ENCODE measurements at places on chromosomes 5 and 9.

DNA sequence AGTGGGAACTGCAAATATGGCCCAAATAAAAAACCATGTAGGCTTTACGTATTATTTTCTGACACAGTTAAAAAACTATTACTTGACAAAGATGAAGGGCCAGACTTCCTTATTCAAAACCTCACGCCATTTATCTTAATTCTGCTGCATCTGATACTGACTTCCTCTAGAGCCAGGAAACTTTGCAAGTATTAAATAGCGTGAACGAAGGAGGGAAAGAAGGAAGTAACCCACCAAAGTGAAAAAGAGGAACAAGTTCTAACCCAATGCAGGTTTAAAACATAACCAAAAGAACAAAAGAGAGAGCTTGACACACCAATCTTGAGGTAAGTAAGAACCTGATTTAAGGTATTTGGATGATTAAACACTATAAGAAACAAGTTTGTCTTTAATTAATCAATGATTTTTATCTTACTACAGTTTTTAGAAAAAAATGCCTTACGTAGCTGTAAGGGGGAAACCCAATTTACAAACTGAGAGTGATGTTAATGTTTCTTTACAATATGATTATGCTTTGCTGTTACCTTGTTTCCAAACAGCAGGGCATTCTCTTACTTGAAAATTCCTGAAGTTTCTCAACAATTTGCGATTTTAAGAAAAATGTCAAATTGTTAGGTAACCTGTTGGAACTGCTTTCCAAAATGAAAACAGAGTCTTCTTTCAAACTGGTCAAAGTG lies at the start of gene GAPT:
Gene GAPT, plus strand, starts transcription at position 220 of the 677 bp plus-strand sequence. CDS start 3,102 bp downstream, outside the sequence.
- DNase-seq = no peak

DNA sequence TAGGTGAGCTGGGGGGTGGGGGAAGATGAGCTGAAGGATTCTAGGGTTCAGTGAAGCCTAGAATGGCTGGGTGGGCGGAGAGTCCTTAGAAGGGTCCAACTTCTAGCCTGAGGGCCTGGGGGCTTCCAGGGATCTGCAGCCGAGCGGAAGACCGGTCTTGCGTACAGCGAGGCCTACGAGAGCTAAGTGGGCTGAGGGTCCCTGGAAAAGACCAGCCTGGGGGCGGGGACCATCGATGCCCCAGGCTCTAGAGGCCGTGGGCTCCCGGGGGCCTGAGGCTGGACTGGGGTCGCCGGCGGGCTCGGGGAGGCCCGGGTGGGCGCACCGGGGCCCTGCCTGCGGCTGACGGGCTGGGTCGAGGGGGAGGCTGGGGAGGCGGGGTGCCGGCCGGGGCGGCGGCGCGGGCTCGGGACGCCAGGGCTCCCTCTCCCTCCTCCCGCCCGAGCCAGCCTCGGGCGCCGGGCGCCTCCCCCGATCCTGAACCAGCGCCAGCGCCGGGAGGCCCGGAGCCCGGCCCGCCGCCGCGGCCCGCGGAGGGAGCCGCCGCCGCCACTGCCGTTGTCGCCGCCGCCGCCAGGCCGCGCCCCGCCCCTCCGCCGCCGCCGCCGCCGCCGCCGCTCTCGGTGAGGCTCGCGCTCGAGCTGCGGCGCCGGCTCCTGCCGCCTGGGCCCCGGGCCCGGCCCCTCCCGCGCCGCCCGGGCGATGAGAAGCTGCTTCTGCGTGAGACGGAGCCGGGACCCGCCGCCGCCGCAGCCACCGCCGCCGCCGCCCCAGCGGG lies at the start of gene MVB12B:
Gene MVB12B, plus strand, starts transcription at position 602 of the 778 bp plus-strand sequence. Its CDS starts 101 bp downstream, at position 703.
- DNase-seq = peak; percentile 39

DNA sequence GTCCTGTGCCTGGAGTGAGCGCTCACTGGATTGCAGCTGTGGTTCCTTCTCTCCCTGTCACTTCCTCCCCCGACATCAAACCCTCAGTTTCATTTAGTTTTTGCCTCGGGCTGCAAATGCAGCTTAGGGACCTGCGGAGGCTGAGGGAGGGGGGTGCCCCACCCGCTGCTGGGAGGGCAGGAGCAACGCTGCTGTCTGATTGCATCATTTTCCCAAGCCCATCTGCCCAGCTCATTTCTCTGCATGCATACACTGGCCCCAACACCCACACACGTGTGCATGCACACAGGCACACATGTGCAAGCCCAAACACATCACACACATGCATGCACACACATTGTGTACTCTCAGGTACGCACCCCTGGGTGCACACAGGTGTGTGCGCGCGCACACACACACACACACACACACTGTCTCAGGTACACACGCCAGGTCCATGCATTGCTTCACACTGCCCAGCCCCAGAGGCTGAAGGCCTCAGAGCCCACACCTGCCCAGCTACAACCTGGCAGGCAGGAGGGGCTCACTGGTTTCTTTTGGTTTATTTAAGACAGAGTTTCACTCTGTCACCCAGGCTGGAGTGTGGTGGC lies 3.4 kb downstream of the ASS1 start:
- no peak for DNase-seq

GRCh38 chr5:71695595-71695994 lies 23.5 kb upstream of the CARTPT start:
- no peak for DNase-seq

DNA sequence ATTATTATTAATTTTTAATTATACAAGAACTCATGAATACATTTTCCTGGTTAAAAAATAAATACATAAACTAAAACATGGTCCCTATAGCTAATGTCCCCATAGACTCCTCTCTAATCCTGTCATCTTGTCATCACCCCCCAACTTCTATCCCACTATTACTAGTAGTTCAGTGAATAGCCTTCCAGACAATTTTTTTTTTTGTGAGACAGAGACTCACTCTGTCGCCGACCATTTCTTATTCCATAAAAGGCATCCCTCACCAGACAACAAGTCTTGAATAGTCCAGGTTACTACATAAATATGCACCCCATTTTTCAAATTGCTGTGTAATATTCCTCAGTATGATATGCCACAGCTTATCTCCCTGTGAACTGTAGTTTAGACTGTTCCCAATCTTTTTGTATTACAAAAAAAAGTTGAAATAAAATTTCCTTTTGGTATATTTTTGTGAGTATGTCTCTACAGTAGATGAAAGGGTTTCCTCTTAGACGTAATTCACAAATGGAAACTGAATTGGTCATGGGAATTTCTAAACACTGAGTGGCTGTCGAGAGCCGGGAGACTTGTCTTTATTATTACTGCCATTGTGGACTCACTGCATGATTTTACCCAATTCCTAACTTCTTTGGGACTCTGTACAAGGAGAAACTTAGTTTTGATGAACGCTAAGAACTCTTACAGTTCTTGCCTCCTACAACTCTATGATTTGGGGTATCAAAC lies 6.4 kb upstream of the ABLIM3 start:
- no peak for DNase-seq

DNA sequence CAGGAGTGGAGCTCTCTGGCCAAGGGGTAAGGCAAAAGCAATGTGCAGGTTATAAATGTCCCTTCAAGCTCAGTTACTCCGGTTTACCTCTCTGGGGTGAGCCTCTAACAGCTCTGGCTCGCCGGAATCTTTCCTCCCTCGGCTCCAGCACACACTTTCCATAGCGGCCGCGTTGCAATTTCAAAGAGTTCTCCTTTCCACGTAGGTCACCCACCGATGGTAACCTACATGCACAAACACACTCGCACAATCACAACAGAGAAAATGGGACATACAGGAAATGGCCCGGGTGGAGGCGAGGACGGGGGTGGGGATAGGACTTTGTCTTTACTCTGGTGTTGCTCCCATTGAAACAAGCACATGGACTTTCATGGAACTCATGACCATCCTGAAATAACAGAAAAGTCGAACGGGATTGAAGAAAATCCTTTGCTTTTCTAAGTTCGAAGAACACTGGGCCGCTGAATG lies 1.2 kb downstream of the LHFPL2 start:
- no peak for DNase-seq

DNA sequence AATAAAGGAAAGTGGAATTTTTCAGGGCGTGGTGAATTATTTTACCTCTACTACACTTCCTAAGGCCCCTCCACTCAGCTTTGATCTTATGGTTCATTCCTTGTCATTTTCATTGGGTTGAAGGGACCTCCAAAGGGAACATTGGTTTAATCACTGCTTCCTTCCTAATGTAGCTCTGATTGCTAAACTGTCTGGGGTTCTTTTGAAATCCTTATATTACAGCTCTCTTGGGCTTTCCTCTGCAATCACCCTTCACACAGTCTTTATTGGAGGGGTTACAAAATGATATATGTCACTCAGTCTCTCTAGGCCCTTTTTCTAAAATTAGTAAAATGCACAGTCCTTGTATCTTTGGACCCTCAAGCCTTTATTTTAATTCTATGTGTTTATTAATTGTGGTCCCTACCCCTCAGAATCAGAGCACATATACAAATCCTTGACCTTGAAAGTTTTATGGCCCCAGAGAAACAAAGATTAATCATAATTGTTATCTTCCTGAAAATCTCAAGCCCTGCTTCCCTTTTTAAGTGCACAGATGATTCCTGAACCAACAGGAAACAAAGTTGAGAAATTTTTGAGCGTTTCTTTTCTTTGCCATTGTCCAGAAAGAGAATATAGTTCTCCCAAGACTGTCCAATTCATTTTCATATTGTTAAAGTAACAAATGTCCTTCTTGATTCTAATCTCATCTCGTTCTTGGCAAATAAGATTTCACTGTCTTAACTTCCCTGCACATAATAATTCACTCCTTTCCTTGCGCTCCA lies 330.0 kb downstream of the ARRDC3 start:
- no peak for DNase-seq

GRCh38 chr9:9275601-9276000 lies 1337.2 kb downstream of the PTPRD start:
- peak; percentile 5 for DNase-seq

DNA sequence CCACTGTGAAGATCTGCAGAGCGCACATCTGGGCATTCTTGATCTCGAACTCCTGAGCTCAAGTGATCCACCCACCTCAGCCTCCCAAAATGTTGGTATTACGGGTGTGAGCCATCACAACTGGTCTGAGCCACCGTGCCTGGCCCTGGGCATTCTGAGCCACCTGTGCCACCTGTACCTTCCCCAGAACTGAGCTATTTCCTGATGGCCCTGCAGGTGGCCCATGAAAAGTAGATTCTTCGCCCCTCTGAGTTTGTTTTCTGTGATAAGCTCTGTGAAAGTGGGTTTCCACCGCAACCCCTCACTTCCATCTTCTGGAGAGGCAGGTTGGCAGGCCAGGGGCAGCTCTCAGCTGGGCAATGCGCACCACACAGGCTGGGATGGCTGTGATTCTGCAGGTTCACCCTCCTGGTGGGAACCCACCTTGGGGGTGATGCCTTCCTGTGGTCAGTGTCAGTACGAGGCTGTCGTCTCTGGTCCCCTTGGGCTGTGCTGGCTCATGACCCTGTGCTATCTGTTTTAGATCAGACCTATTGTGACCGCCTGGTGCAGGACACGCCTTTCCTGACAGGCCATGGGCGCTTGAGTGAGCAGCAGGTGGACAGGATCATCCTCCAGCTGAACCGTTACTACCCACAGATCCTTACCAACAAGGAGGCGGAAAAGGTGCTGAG lies 11.3 kb downstream of the CARD19 start:
- no peak for DNase-seq

DNA sequence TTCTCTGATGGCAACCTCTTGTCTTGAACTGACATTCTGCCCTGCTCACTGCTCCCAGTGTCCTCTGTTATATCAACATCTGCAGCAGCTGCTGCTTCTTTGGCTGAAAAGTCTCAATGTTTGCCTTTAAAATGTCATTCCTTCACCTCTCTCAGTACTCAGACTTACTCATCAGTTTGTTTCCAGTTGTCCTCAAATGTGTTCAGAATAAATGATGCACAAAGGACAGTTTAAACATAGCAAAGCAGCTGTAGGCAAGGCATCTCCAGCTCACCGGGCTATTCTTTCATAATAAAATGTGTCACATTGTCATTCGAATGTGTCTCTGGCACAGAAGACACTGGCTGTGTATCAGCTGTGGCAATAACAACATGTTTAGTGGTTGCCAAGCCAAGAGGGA lies 590.9 kb upstream of the ZNF608 start:
- DNase-seq = no peak

GRCh38 chr9:134641173-134641989 lies at the start of gene COL5A1:
Gene COL5A1 (plus strand): TSS chr9:134641803. CDS start chr9:134642188, 385 bp downstream.
- DNase-seq = peak; percentile 93

- DNase-seq = no peak
These were observed 73.3 kb downstream of the NNT start for GRCh38 chr5:43676083-43676840.

GRCh38 chr9:77582961-77583576 lies 65.1 kb downstream of the GNA14 start:
- DNase-seq = no peak

DNA sequence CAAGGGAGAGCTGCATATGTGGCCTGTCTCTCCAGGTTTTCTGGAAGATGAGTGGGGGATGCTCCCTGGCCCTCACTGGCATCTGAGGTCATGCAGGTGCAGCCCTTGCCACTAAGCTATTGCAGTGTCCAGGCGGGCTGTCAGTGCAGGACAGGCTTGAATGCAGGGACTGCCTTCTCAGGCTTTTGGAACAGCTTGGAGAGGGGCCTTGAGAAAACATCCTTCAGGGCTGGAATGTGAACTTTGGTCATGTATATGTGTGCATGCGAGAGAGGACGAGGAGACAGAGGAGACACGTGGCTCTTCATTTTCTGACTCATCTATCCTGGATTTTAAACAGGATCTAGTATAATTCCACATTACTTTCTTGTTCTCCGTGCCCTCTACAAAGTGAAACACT lies 90.3 kb downstream of the MACROH2A1 start:
- DNase-seq = no peak

DNA sequence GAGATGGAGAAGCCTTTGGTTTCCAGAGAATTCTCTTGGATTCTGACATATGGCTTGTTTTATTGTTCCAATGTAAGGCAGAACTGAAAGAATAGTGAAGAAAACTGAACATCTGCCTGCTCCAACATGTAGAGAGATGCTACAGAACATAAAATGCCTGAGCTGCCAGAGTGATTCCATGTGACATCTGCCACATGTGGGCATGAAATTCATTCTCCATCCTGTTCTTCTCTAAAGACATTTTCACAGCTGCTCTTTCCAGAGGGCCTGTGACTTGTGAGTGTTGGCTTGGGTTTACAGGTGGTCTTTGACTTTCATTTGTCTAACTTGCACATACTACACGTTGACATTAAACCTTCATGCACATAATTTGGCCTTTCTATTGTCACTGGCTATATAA lies 33.7 kb upstream of the TXN start:
- no peak for DNase-seq

DNA sequence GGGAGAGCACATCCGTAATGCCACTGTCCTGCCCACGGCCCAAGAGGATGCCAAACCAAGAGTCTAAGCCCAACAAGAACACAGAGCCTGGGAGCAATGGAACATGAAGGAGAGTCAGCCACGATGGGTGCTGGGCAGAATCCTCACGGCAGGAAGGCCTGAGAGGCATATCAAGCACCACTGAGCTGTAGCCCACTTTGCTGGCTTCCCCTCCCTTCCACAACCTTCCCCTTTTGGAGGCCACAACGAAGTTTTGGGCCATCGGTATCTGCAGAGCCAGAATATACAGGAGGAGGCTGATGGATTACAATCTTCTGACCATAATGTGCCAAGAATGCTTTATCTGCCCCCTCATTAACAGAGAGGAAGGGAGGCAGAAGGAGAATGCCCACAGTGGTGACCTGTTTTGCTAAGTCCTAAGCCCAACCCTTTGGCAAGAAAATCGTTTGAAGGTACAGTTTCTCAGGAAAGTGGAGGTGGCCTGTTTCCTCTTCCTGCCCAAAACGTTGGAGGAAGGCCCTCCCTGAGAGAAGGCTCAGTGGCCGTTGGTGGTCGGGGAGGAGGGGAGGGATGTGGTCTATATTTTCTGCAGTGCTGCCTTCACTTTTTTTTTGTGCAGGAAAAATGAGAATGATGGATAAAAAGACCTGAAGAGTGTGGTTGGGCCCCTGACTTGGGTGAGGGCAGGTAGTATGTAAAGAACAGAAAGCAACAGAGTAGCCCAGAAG lies 26.2 kb downstream of the MACROH2A1 start:
- no peak for DNase-seq

GRCh38 chr5:458547-459353 lies 15.8 kb downstream of the EXOC3 start:
- no peak for DNase-seq
